ENCODE measurements at places on chromosomes 2 and 18.

GRCh38 chr2:165874445-165875039, 79.0 kb downstream of the TTC21B start:
- peak; percentile 35 for DNase-seq

GRCh38 chr18:48558248-48558647, 19.4 kb downstream of the CTIF start:
- DNase-seq, result no peak

DNA sequence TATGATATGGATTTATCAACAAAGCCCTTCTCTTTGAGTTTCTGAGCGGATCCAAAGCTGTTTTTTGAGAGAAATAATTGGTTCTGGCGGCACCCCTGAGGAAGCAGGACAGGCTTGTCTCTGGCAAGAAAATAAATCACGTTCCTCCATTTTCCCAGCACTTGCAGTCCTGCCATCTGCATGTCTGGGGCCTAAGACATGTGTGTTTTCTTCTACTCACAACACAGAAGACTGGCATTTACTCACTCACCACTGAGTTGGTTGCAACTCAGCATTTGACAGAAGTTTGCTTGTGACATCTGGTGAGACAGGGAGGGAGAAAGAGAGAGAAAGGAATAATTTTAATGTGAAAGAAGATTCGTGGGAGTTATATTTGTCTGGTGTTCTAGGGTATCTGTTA, 37.0 kb upstream of the YES1 start:
- DNase-seq, result no peak

- DNase-seq, result no peak
Observed at GRCh38 chr18:32548688-32549087, 78.0 kb upstream of the GAREM1 start.

GRCh38 chr18:80106482-80107051, 2.5 kb upstream of the ADNP2 start:
- DNase-seq, result no peak

GRCh38 chr2:134601264-134601663, 117.5 kb downstream of the TMEM163 start:
- no peak for DNase-seq

- no peak for DNase-seq
Observed at GRCh38 chr18:78228974-78229373, 750.6 kb upstream of the SALL3 start.

DNA sequence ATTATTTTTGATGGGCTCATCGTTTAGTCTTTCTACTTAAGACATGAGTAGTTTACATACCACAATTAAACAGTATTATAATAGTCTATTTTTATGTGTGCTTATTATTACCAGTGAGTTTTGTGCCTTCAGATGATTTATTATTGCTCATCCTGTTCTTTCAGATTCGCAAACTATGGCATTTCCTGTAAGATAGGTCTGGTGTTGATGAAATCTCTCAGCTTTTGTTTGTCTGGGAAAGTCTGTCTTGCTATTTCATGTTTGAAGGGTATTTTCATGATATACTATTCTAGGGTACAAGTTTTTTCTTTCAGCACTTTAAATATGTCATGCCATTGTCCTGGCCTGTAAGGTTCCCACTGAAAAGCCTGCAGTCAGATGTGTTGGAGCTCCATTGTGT, 101.3 kb downstream of the DNAH7 start:
- DNase-seq, result no peak

GRCh38 chr2:19677825-19678518, 223.8 kb downstream of the TTC32 start:
- DNase-seq, result no peak

GRCh38 chr2:86223927-86224560, 24.8 kb downstream of the MRPL35 start:
- no peak for DNase-seq

GRCh38 chr2:239882331-239882732, 142.8 kb downstream of the NDUFA10 start:
- DNase-seq, result no peak

- no peak for DNase-seq
Observed at GRCh38 chr2:227908266-227909054, 37.0 kb downstream of the DAW1 start.

DNA sequence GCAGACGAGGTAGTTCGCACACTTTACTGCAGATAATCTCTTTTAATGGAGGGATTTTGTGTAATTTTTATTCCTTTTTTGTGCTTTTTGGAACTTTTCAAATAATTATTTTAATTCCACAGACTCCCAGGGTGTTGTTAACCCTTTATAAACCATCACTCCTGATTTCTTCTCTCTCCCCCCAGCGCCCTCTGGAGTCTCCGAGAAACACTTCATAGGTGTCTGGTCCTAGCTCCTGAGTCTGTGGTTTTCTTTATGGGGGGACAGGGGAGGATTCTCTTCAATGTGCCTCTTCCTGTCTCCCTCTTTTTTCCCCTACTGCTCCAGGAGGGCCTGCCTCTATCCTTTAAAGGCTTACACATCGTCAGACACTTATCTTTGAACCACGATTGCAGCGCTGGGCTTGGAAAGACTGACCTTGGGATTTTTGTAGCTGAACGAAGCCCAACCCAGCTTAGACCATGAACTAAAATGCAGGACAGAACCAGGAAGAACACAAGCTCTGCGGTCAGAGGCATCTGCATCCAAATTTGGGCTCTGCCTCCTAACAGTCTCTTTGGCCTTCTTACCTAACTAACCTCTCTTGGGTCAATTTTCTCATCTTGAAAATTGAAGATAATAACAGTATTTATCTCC, 7.1 kb upstream of the PKDCC start:
- no peak for DNase-seq

GRCh38 chr2:6077585-6077984, 385.4 kb downstream of the SOX11 start:
- no peak for DNase-seq

GRCh38 chr2:129464036-129464435, 515.4 kb upstream of the RAB6C start:
- no peak for DNase-seq

DNA sequence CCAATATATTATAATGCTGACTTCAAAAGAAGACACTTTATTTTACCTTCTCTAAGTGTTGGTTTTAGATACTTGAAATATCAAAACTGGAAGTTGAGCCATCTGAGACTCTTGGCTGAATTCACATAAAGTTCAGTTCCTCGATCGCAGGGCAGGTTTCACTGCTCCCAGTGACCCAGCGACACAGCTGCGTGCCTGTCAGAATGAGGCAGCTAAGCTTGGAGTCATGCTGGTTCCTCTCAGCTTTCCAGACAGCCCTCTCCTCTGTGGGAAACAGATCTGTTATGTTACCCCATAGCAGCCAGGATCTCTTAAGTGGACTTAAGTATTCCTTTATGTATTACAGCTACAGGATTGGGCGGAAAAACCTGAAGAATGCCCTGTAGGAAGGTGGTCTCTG, 142.8 kb upstream of the ALPP start:
- DNase-seq, result no peak

GRCh38 chr18:62464266-62464665, 58.6 kb upstream of the ZCCHC2 start:
- DNase-seq, result peak; percentile 21

- no peak for DNase-seq
Observed at GRCh38 chr2:54586062-54586461, 129.9 kb downstream of the SPTBN1 start.

- DNase-seq, result no peak
Observed at GRCh38 chr2:150859162-150859561, 371.7 kb upstream of the RND3 start.

- DNase-seq, result no peak
Observed at GRCh38 chr2:218294430-218295022, 2.2 kb upstream of the TMBIM1 start.

DNA sequence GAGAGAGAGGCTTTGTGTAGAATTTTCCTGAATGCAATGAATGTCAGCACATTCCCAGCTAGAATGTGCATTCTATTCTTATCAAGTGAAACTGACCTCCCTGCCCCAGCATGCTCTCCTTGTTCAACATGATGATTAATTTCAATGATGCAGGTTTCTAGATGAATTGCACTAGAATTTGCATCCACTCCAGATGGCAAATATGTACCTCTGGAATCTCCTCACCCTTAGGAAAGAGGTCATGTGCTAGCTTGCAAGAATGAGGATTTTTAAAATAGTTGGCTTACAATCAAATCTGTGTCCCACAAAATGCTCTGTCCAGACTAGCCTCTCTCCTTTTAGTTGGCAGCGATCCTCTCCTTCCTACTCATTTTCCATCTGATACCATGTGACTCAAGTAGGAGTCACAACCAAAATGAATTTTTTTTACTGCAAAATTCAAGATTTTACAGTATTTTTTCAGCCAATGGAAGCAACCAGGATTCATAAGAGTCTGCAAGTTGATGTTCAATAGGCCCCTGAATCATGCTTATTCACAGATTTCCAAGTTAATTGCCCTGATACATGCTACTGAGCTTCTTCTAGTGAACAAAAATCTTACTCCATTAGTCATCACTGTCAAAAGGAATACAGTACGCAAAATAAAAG, 21.0 kb upstream of the STAT4 start:
- no peak for DNase-seq

DNA sequence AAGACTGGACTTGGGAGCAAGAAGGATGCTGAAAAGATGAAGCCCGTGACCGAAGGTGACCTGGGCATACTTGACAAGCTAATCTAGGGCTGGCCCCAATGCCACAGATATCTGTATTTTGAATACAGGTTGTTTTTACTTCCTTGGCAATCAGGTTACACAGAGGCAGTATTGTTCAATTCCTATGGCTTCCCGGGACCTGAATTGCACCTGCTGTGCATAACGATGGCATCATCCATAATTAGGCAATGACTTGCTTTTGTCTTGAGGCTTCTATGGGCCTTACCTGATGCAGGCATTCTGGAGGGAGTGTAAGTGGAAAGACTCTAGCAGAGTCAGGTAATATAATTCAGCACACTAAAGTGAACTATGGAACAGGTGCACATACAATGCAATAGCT, 60.6 kb upstream of the CUL3 start:
- no peak for DNase-seq

GRCh38 chr18:71370095-71370494, 1081.2 kb downstream of the SOCS6 start:
- no peak for DNase-seq

DNA sequence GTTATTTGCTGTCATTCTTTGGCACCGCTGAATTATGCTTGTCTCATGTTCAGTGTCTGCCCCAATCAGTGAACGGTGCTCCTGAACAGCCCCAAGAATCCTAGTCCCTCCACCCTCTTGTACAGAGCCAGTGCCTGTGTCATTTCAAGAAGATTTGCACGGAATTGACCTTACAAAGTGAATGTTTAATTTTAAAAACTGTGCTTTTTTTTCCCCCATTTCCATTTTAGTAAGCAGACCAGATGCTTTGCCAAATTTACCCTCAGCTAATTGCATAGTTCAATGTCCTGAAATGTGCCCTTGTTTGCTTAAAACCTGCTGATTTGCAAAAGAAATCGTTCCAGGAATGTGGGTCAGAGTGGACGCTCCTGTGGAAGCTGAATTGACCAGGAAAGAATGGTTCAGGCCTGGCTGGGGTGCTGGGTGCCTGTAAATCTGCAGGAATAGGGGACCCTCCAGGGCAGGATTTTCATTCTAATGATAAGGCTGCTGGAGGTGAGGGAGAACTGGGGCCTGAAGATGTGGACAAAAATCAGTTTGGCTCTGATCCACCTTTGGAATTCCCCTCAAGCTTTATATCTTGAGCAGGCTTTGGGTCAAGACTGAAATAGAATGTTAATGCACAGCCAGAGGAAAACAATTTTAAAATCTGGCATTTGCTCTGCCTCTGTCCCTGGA, 20.1 kb downstream of the TMEM17 start:
- DNase-seq, result no peak

- no peak for DNase-seq
Observed at GRCh38 chr2:129248198-129248597, 731.3 kb upstream of the RAB6C start.

- DNase-seq, result no peak
Observed at GRCh38 chr18:13940326-13940725, 25.0 kb upstream of the MC2R start.

- DNase-seq, result no peak
Observed at GRCh38 chr2:10245661-10246060, 57.0 kb upstream of the HPCAL1 start.

DNA sequence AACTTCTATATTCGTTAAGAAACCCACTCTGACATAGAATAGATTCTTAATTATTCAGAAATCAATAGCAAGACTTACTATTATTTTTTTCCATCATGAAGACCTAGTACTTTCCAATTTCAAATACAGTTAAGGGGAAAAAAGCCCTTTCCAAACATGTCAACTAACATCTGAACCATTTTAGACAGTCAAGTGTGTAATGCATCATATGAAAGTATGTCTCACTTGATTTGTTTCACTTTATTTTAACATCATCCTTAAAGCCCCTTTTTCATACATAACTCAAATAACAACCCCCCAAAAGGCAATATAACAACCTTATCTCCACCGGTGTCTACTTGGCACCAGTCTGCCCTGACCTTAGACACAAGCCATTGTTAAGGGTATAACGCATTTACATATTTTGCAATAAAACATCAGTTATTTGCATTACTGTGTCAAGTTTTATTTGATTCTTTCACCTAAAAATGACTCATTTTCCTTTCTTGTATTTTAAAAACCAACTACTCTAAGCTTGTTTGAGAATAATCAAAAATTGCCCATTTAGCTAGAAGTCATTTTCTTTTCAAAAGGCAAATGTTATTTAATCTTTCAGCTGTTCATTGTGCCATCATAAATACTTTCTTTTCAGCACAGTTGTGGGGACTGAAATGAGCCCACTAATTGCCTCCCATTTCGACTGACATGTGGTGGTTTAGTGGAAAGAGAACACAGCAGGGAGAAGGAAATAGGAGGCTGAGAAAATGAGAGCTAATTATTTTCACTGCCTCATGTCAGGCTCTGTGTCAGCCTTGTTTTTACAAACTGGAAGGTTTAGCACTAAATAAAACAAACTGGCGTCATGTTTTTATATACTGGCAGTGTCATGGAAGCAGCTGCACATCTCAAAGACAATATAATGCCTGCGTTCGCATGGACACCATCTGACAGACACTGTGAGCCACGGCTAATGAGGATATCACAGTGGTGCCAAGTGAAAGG, 104.7 kb upstream of the CDCA7 start:
- DNase-seq, result no peak

GRCh38 chr18:44609181-44609941, 71.3 kb upstream of the SETBP1 start:
- no peak for DNase-seq

GRCh38 chr2:73076701-73077423, 5.3 kb upstream of the SFXN5 start:
- DNase-seq, result no peak

GRCh38 chr2:149192427-149192826, 138.0 kb upstream of the LYPD6 start:
- no peak for DNase-seq

GRCh38 chr18:31658670-31659575, 25.5 kb downstream of the B4GALT6 start:
- no peak for DNase-seq

DNA sequence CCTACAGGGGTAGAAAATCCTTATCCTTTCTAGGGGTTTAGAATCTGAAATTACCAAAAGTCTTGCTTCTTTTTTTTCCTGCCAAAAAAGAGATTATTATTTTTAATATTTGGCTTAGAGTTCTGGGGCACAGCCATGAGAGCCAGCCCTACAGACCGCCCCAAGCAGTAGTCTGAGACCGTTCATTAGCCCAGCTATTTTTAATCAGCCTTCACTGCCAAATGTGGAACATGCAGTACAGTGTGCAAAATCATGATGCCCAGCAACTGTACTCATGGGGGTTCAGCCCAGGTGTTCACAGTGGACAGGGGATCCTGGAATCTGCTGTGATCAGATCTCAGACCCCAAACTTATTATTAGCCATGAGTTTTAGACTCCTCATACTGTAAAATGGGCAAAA, 60.4 kb downstream of the GRB14 start:
- DNase-seq, result no peak

GRCh38 chr18:73235921-73236320, 368.1 kb upstream of the NETO1 start:
- no peak for DNase-seq

- no peak for DNase-seq
Observed at GRCh38 chr2:85790032-85790431, 36.2 kb downstream of the ATOH8 start.
